ENCODE measurements at places on chromosomes 3 and 15.

DNA sequence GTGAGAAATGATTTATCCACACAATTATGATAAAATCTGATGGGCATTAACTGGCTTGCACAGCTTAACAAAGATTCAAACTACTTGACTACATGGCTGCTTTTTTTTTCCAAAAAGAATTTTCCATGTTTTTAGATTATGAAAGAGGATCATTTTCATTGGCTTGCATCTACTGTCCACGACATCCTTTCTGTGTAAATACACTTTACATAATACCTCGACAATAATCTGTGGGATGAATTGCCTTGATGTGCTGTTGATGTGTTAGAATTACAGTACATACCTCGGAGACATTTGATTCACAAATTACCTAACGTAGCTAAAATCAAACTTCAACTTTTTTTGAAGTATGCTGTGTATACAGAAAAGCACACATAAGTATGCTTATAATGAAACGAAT lies 104.4 kb downstream of the PPP2R3A start:
- no peak for DNase-seq

DNA sequence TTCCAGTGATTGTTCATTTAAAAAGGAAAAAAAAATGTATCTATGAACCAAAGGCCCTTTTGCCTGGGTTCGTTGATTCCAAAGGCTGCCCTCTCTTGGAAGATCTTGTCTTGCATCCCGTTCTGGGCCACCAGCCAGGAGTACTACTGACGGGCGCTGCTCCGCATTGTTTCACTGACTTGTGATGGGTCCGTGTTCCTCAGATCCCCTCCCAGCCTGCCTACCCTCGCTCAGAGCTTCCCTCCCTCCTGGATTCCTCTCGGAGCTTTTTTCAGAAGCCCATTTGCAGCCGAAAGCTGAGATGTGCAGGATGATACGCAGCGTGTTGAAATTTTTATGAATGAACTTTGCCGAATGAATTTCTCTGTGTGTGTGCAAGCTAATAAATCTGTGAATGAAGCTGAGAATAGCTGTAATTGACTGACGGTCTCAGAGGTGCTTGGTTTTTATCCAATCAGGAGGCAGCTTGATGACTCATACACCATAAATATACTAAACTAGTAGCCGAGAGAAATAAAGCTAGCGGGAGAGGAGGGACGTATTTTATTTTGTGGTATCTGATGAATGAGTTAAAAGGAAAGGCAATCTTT lies at the start of gene SHC4:
SHC4 (minus strand) TSS at position 396 of the 590 bp plus-strand sequence. CDS start 904 bp downstream, outside the sequence.
- DNase-seq = no peak

DNA sequence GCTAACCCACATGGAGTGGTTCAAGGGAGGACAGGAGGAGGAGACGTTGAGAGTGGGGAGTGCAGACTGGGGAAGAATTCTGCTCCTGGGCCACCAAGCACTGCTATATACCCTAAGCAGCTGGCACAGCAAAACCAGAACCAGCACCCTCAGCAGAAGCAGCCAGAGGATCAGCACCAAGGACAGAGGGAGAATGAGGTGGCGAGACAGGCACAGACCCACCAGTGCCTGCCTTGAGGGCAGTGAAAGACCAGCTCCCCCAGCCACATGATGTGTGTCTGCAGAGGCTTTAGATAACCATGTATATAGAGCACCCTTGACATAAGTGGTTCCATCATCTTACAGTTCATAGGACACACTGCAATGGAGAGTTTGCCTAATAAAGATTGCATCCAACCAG lies 319.0 kb downstream of the GABRB3 start:
- DNase-seq = no peak

DNA sequence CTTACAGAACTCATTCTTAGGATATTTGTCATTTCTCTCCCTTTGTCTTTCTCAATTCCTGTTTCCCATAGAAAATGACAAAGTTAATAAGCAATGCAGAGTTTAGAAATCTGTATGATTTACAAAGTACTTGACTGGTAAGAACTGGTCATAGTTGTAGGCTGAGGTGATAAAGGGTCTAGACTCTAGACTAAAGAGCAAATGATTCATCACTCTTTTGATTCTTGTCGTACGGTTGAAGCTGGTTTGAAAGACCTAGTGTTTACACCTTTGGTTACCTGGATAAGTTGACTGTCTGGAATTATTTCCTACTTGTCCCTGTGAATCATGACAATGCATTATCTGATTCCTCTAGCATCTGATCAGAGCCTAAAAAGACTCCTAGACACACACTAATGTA lies 58.9 kb upstream of the TP63 start:
- DNase-seq = no peak

GRCh38 chr3:160973067-160973809 lies 131.9 kb downstream of the B3GALNT1 start:
- DNase-seq = no peak

- DNase-seq = no peak
Measured at GRCh38 chr3:39423436-39423970, 17.0 kb downstream of the RPSA start.
